ENCODE measurements at places on chromosomes 2 and 18.

DNA sequence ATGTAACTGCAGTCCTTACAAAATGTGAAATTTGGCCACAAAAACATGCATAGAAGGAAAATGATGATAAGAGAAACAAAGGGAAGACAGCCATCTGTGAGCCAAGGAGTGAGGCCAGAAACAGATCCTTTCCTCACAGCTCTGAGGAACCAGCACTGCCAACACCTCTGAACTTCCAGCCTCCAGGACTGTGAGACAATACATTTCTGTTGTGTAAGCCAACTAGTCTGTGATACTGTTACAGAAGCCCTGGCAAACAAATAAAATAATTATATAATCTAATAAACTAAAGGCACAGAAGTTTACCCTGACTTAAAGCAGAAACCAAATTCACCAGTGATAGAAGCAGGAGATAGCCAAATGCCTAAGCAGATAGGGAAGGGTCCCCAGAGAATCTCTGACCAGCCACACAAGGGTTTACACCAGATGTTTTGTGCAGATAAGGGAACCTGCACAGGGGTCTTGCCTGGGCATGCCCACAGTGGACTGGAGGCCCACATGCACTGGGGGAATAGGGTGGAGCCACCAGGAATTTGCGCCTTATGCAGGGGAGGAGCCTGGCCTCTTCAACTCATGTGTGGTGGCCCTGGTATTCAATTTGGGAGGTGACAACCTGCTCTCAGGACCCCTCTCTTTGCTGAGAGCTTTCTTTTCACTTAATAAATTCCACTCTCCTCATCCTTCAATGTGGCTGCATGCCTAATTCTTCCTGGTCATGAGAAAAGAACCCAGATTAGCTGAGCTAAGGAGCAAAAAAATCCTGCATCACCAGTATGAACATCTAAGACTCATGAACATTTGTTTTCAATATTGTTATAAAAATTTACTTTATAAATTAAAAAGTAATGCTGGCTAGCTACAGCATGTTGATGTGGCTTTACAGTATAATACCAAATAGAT is 3.8 kb upstream of the GCC2 start:
- DNase-seq: no peak

GRCh38 chr2:12479065-12479601 is 237.6 kb upstream of the TRIB2 start:
- DNase-seq: no peak

DNA sequence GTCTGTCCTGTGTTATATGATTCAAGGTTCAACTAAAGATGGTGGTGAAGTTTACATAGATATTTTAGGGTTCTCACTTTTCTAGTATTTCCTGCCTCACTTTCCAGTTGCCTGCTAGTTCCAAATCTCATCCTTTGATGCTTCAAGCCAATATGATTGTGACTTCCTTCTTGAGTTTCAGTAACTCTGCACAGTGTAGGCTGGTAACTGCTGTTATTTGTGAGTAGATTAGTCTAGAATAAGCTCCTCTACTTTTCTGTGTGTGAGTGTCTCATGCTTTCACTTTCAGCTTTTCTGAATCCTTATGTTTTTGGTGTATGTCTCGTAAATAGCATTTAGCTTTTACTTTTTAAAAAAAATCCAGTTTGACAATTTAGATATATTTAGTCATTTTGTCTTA is 42.6 kb downstream of the GALNT1 start:
- no peak for DNase-seq

DNA sequence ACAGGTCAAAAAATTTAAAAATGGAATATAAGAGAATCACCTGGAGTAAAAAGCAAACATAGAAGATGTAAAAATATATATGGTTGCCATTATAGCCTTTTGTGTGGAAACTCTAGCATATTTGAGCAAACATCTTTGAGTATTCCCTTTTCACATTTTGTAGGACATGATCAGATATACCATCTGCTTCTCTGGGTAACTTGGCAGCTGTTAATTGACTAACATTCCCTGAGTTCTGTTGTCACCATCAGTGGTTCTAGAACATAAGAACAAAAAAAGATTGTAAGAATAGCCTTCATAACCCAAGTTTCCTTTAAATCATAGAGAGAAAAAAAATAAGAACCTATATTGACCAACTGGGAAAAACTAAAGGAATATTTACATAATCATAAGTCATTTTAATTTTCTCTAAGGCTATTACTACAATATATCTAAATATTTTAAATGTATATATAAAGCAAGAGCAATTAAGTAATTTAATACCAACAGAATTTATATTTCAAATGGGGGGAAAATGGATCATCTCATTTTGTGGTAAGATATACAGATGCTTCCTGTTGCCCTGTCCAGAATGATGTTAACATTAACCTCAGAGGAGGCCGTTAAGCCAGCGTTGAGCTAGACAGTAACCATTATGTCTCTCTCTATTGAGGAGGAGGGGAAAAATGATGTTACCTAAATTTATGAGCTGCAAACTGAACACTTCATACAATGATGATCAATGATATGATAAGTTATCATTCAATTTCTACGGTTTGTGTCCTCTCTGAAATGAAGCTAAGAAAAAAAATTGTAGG is 9.8 kb upstream of the INO80D start:
- DNase-seq: no peak

DNA sequence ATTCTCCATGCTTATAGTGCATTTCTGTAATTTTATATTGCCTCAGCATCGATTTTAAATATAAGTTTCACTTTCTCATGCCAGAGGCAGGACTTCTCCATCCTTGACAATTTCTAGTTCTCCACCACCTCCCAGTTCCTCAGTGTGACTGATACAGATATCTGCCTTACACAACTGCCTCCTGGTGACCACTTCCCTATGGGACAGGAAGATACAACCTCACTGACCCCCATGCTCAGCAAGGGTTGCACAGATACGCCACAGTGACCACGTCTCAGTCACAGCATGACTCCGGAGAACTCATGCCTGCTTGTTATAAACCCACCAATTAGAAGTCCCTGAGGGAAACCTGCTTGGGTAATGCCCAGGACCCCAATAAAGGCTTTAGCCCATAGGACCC is 284.0 kb upstream of the MC4R start:
- DNase-seq: no peak

- DNase-seq: no peak
These were observed 21.4 kb upstream of the CCBE1 start for GRCh38 chr18:59718464-59719157.

- no peak for DNase-seq
These were observed 52.0 kb downstream of the DCC start for GRCh38 chr18:52391810-52392559.

GRCh38 chr2:9637330-9637729 is 6.5 kb upstream of the YWHAQ start:
- no peak for DNase-seq

DNA sequence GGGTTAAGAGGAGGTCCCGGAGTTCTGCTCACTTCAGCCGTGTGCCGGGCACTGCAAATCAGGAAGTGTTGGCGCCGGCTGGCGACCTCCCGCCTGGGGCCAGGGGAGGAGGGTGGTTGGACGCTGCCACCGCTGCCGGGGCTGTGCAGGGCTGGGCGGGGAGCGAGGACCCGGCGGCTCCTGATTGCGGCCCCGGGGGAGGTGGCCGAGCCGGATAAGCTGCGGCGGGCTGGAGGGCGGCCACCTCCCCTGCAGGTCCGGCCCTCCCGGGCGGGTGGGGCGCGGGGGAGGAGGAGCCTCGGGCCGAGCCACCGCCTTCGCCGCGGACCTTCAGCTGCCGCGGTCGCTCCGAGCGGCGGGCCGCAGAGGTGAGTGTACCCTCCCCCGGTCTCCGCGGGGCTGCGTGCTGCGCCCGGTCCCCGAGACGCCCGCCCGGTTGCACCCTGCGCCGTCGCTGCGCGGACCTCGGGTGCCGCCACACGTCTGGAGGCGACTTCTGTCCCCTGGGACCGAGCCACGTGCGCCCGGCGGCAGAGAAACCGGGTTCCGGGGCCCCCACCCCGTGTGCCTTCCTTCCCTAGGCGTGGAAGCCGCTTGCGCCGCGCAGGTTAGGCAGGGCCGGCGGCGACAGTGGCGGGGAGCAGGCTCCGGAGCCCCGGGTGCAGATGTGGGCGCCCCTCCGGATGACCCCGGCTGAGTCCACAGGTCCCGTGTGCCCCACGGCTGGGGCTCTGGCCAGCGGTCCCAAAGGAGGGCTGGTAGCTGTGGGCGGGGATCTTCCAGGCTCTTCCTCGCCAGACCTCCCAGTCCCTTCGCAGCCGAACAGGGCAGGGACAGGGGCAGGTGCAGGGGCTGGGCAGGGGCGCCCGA is at the start of gene STEAP3:
Gene STEAP3 (plus strand): TSS at position 314 of the 870 bp plus-strand sequence. CDS start 7,179 bp downstream, outside the sequence.
- no peak for DNase-seq

- no peak for DNase-seq
These were observed 21.1 kb downstream of the PTPN2 start for GRCh38 chr18:12862874-12863482.

DNA sequence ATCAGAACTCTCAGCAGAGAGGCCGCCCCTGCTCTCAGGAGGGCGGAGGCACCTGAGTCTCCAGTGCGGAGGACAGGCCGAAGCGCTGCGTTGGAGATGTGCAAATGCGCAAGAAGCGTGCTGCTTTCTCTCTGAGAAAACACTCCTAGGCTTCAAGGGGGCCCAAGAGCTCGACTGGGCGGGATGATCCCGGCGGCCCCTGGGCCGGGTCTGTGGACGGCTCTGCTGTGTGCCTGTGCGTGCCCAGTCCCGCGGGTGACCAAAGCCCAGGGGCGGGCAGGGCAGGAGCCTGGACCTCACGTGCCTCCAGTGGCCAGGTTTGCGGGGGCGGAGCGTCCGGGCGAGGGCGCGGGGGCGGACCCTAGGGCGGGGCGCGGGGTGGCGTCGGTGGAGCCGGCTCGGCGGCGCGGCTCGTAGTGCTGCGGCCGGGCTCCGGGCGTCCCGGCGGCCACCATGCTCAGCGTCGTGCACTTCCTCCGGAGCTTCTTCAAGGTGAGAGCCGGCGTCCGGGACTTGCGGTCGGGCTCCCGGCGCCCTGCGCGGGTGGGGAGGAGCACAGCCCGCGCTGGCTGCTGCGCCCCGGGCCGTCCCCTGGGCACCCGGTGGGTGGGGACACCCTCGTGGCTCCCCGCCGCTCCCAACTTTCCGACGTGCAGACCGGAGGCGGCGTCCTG is at the start of gene ARHGEF4:
Gene ARHGEF4 (plus strand): TSS at position 414 of the 674 bp plus-strand sequence. CDS start 40 bp downstream, at position 454.
- DNase-seq: no peak

GRCh38 chr2:168705534-168706470 is 96.6 kb upstream of the NOSTRIN start:
- no peak for DNase-seq

DNA sequence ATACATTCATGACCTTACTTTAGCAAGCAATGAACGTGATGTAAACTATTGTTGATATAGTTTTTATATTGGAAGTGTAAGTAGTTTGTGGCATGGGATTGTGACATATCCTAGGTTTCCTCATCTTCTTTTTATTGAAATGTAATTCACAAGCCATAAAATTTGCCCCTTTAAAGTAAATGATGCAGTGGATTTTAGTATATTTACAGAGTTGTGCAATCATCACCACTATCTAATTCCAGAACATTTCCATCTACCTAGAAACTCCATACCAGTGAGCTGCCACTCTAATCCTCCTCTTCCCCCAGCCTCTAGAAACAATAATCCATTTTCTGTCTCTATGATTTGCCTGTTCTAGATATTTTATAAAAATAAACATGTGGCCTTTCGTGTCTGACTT is 10.7 kb upstream of the CASP10 start:
- DNase-seq: no peak

DNA sequence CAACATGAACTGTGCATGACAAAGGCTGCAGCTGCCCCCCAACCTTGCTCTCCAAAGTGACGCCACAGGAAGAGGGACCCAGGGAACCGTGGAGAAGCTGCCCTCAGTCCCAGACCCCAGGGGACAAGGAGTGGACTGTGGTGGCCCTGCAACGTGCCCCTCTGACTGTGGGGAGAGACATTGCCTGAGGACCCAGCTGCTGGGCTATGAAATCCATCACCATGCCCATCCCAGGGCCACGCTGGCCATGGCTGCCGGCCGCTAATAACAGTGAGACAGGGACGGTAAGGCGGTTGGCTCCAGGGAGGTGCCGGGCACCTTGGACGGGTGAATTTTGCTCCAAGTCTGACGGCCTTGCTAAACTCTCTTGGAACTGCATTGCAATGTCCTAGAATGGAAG is 211.3 kb upstream of the HDAC4 start:
- DNase-seq: no peak

DNA sequence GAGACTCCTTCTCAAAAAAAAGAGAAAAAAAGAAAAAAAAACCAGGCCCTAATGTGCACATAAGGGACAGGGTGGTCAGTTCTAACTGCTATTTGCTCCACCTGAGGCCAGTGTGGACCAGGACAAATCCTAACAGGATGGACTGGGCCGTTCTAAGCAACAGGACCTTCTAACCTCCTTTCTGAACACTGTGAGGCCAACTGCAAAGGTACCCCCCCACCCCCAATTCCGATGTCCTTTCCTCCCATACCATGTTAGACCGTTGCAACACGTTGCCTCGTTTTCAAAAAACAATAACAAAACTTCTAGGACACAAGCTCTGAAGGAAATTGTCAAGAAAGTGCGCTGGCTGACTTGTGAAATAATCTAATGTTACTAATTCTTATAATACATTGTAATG is 1.2 kb downstream of the THAP4 start:
- no peak for DNase-seq

- no peak for DNase-seq
These were observed 52.0 kb upstream of the HS6ST1 start for GRCh38 chr2:128370468-128371247.

- DNase-seq: no peak
These were observed 32.4 kb downstream of the NGEF start for GRCh38 chr2:232980683-232981082.

- no peak for DNase-seq
These were observed 1.2 kb upstream of the ZCCHC2 start for GRCh38 chr18:62521593-62521992.

- DNase-seq: no peak
These were observed 76.6 kb downstream of the SLC66A2 start for GRCh38 chr18:79874553-79875530.

- DNase-seq: no peak
These were observed 75.0 kb downstream of the DGKD start for GRCh38 chr2:233429175-233429897.

GRCh38 chr2:144824306-144825080 is 304.6 kb upstream of the ZEB2 start:
- no peak for DNase-seq

DNA sequence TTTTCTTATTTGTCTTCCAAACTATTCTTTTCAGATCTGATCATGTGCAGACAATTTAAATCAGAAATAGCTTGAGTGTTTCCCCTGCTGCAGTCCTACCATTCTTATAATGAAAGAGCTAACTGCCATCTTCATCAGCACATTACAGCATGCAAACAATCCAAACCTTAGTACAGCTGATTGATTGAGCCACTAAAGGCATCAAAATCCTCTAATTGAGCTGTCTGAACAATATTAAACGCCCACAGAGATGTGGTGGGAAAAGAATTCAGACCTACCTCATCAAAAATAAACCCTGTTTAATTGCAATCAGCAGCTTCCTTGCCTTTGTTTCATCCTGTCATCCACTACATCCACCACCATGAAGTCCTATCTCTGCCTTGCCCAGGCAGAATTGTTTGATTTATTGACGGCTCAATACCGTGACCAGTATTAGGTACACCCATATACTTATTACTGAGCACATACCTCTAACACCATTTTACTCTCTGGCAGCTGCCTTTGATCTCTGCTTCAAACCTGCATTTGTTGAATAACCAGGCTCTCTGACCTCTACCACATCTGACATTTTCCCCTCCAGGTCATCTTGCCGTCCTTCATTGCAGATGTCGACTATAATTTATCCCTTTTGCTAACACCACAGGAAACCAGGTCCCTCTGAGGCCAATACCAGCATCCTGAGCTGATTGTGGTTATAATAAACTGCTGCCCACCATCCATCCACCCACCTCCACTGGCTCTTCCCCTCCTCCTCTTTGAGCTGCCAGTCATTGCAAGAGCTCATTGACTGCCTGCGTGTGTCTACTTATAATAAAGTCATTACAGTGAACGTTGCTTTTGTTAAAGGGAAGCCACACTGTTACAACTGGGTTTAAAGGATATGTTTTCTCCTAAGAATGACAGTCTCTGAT is 78.5 kb downstream of the RBM43 start:
- DNase-seq: no peak

Data from stimulated activated CD8-positive, alpha-beta memory T cell treated with anti-CD3 and anti-CD28 coated beads, Interleukin-4, amount 100 ng/mL, for 1 hour (primary cell).